Activated CD4-positive, alpha-beta T cell treated with anti-CD3 and anti-CD28 coated beads for 48 hours (primary cell): ENCODE measurements at places on chromosomes 2 and 18.

DNA sequence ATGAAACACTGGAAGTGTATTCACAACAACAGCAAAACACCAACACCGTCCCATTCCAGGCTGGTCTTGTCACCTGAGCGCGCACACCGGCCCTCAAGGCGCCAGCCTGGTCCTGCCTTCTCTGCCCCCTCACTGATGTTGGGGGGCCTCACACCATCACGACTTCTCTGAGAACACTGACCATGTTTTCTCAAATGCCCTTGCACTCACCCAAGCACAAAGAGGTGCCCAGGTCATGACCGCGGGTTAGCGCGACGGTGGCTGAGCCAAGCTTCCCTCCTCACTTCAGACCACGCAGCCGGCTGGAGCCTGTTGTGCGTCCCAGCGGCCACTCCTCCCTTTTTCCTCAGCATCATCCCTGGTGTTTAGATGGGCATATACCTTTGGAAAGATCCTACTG, 101.3 kb upstream of the SALL3 start:
- no peak for DNase-seq

DNA sequence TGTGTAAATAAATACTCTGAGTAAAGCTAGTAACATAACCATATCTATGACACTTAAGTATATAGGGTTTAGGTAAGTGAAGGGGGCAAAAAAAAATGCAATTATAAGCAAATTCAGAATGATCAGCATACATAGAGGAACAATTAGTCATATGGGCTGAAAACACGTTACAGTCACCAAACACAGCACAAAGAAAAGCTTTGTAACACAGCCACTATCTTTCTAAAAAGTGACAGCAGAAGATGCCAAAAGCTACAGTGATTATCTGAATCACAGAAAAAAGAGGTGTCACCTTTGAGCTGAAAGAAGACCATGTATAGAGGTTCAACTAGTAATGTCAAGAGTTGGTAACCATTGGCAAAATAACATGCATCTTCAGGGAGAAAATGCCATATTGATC, 115.5 kb downstream of the ERBB4 start:
- no peak for DNase-seq

DNA sequence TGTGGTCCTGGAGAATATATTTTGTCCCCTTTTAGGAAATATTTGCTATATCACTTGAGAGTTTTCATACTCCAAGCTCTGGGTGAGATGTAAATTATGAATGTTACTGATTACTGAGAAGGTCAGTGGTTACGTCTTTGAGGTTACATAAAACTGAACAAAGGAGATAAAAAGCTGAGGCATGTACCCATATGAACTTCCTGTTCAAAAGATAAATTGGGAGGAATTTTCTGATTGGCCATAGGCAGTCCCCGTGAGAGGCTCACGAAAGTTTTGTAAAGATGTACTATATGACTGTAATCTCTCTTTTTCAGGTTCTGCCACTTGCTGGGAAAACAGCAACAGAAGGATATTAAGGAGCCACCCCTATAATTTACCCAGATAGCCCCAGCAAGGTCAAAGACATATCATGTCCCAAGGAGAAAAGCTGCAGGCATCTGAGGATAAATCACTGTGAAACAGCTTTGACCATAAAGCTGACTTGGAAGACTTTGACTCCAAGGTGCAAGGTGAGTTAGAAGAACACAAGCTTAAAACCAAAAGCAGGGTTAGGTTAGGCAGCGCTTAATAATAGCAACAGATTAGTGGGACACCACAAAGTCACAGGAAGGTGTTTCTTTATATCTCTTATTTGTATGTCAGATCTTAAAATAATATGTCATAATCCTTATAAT, 90.4 kb downstream of the OSBPL6 start:
- no peak for DNase-seq

DNA sequence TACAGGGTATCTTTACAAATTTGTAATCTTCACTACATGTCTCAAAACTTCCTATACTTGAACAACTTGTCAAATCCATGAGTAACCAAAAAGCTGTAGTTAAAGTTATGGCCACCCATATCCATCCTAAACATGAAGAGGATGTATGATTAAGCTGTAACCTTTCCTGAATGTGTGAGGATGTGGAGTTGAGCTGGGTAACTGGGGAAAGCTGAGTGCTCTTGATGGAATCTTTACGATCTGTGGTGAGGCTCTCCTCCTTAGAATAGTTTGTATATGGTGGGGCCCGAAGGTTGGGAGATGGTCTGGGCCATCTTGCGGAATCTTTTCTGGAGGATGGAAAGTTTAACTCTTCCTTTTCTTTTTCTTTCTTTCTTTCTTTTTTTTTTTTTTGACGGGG, 29.4 kb downstream of the DPP4 start:
- no peak for DNase-seq

GRCh38 chr2:76679025-76679396, 843.2 kb downstream of the LRRTM4 start:
- DNase-seq: no peak

DNA sequence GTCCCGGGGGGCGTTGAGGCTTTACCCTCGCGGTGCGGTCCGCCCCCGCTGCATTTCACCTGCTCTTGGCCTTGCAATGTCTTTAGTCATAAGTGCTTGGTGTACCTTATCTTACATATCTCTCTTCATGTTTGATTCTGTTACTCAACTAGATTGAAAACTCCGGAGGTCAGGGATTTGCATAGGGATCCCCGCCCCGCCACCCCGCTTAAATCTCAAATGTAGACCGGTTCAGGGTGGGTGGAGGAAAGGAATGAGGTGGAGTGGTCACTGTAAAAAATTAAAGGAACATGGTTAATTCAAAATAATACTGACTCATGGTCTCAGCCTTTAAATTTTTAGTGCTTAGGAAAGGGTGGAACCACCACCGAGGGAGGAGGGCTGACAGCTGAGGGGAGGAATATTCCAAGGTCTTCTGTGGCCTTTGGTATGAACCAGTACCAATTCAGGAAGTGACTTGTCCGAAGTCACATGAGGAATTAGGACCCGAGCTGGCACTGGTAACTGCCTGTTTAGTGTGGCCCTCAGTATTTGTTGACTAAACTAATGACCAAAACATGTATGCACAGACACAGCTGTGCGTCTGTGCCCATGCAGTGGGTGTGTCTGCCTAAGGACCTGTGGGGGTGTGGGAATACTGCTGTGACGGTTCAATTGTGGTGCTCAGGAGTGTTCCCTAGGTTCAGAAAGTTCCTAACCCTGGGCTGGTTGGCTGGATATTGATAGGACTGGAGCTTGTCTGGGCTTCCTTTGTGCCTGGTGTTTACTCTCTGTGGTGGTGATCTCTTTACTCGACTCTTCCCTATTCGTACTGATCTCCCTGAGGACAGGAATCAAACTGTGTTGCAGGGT, 1.0 kb downstream of the PLEKHB2 start:
- DNase-seq: peak; percentile 62

GRCh38 chr18:13286456-13287125, 68.0 kb downstream of the LDLRAD4 start:
- no peak for DNase-seq

- DNase-seq: no peak
Observed at GRCh38 chr2:238488347-238488826, 61.7 kb downstream of the ASB1 start.
